AG04449 (cell line): ENCODE measurements at places on chromosomes 16 and 17.

DNA sequence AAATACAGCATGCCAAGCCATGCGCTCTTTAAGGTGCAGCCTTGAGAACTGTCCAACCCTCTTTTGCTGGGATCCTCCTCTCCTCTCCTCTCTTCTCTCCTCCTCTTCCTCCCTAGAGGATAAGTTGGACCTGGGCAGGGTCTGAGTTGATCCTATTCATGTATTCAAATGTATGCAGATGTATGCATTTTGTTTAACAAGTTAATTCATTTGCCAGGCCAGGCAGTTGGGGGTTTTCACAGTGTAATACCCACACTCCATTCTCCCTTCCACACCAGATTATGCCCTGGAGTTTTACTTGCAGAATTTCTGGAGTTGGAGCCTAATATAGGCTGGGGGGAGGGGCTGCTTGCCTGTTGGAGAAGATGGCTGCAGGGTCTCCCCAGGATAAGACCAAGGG, 226.2 kb upstream of the SDK2 start:
- no peak for DNase-seq

DNA sequence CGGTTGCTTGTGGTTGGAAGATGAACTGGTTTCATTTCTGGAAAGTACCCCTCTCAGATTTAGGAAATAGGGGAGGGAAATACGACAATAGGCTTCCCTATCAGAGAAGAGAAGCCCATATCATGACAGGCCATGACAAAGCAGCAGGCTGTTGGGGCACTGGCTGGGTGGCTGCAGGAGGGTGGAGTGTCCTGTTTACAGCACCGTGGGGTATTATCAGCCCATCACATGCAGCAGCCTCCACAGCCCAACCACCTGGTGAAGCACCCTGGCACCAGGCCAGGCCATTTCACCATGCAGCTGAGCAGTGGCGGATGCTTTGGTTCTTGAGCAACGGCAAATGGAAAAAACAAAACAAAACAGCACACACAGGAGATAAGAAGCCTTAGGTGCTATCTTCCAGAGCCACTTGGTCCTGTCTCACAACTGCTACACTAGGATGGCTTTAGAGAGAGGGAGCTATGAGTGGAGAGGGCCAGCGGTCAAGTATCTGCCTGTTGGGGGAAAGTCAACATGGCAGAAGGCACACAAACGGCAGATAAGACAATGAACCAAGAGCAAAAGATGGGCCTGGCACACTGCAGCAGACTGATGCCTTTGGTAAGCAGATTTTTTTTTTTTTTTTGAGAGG, 24.2 kb downstream of the FAM117A start:
- no peak for DNase-seq

DNA sequence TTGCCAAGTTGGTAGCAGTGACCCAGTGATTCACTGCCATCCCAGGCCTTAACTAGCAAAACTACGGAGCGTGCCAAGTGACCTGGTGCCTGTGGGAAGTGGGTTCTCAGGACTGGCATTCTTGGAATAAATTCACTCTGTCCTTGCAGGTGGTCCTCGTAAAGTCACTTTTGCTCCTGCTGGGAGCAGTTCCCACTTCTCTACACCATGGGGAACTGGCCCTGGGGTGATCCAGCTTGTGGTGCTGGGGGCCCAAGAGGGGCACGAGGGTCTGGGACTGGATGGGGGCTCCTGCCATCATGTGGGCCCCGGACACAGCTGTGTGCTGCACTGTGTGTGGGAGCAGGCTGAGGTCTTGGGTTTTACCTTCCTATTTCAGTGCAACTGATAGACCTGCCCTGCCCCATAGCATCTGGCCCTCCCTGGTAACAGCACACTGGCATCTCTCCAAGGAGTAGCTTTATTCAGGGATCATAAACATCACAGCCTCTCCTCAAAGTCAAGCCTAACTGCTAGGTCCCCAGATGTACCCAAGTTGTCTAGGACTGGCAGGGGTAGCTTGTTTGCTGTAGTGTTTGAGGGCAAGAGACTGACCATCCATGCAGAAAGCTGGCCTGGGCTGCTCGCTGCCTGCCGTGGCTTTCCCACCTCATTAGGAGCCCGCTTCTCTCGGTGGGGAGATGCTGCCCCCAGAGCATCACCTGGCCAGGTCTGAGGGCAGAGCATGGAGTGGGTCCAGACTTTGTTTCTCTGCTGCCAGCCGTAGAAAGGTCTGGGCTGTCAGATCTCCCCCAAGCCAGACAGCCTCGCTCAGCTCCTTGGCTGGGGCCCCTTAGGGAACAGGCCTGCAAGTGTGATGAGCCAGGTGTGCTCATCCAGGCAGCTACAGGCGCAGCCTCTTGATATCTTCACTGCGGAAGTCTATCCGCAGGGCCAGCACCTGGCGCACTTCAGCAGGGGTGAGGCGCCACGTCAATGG, 26.0 kb downstream of the FCSK start:
- DNase-seq, result no peak

GRCh38 chr17:57745242-57745641, at the start of gene CCDC182:
TSS of gene CCDC182 (minus strand) at chr17:57745299. CDS start at chr17:57745272, 27 bp downstream.
- no peak for DNase-seq

- no peak for DNase-seq
Observed at GRCh38 chr17:65902831-65903522, 289.0 kb downstream of the CEP112 start.

DNA sequence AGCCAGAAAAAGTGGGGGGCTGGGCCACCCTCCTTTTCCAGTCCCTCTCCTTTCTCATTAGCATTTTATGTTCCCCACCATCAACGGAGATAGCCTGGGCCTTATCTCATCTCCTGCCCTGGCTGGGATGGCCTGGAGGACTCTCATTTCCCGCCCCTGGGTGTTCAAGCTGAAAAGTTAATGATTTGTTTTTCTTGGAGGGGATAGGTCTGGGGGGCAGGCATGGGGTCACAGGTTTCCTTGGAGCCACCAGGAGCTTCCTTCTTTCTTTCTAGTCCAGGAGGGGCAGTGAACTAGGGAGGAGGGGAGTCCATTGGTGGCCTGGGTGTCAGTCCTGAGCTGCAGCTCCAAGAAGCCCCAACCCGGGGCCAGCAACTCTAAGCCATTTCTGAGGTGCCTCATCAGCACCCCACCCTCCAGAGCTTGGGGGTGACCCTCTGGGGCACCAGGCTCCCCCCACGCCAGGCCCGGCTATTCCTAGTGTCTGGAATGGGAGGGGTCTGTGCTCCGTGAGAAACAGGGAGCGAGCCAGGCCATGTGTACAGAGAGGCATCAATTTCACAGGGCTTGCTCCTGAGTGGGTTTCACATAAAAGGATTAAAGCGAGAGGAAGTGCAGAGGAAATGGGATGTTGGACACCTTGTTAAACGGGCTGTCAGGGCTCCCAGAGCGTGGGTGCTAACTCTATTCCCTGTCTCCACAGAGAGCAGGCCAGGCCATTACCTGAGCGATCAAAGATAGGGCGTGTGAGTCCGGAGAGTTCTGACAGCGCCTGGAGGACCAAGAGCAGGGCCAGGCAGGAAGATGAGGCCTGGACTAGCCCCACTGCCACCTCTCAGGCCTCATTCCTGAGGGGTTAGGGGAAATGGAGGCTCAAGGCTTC, 90.6 kb upstream of the LHX1 start:
- no peak for DNase-seq

DNA sequence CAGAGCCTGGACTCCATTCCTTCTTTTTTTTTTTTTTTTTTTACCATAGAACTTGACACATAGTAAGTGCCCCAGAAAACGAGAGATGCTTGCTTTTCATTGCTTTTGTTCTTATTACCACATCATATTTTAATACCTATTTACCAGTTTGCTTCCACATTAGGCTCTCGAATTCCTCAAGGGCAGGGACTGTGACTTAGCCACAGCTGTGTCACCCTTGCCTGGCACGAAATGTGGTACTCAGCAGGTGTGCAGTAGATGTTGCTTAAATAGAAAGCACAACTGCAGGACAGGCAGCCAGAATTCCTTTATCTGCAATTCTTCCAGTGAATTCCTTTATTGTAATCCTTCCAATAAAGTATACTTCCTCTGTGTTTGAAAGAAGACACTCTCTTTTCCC, 393.0 kb downstream of the HAPSTR1 start:
- DNase-seq, result no peak

- DNase-seq, result no peak
Observed at GRCh38 chr17:76414334-76415295, 30.2 kb downstream of the SPHK1 start.

DNA sequence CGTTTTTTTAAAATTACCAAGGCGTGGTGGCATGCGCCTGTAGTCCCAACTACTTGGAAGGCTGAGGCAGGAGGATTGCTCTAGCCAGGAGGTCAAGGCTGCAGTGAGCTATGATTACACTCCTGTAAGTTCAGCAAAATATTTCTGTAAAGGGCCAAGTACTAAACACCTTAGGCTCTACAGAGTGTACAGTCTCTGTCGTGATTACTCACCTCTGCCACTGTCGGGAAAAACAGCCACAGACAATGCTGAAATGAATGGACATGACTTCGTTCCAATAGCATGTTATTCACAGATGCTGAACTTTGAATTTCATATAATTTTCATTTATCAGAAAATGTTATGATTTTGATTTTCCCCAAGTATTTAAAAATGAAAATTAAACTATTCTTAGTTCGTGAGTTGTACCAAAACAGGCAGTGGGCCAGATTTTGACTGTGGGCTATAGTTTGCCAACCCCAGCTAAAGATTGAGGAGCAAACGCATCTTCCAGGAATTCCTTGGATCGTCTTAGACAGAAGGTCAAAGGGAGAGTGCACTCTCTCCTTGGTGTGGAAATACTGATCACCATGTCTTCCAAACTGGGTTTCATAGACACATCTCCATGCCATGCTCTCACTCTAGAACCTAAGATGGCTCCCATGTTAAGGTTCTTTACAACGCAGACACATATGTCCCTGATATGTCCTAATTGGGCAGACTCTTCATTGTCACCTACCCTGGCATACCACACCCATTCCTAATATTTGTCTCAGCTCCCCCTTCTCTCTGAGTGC, 89.5 kb downstream of the MARF1 start:
- DNase-seq, result no peak

DNA sequence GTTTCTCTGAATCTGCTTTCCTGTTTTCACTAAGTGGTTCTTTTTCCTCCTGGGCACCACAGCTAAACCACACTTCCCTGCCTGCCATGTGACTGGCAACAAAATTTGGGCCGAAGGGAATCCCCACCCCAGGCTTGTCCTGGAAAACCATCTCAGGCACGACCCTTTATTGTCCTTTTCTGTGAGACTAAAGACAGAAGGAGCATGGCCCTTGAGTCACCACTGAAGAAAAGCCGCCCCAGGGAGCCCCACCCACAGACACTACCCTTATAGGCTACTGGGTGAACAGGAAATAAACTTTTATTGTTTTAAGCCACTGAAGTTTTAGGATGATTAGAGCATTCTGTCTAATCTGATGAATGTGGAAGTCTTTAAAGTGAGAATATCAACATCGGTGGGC, 88.6 kb upstream of the BRD7 start:
- no peak for DNase-seq

DNA sequence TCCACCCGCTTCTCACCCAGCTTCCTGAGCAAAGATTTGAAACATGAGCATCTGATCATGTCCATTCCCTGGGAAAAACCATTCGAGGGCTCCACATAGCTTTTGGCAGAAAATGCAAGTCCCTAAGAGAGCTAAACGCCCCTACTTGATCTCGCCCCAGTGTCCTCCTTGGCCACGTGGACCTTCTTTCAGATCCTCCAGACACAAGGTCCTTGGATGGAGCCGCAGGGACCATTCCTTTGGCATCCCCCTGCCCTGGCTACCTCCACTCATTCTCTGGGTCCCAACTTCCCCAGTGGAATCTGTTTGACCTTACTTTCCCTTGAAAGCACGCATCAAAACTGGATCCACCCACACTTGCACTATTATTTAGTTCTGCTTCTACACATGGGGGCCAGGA, 146.5 kb downstream of the SDK2 start:
- no peak for DNase-seq

- no peak for DNase-seq
Observed at GRCh38 chr16:66776457-66776856, 24.9 kb downstream of the TERB1 start.

- no peak for DNase-seq
Observed at GRCh38 chr17:66255112-66255511, 25.9 kb upstream of the APOH start.

DNA sequence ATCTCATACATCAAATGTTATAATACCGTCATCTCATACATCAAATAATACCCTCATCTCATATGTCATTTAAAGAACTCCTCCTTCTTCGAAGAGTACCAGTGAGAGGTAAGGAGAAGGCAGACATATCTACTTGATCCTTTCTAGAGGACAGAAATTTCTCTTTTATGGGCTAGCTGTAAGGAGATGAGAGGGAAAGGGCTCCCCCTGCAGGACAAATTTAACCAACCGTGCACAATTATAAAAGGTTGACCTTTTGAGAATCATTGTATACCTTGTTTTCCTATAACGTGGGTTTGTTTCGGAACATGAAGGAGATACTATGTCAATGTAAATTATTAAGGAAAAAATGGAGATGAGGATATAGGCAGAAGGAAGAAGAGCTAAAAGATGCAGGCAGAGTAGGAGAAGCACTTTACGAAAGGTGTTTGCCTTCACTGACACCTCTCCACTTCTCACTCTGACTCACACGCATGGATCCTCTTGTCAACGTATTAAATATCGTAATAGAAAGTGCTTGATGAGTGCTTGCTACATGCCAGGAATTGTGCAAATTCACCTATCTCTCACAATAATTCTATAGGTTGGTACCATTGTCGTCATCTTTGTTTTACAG, 465.9 kb upstream of the ERCC4 start:
- no peak for DNase-seq

DNA sequence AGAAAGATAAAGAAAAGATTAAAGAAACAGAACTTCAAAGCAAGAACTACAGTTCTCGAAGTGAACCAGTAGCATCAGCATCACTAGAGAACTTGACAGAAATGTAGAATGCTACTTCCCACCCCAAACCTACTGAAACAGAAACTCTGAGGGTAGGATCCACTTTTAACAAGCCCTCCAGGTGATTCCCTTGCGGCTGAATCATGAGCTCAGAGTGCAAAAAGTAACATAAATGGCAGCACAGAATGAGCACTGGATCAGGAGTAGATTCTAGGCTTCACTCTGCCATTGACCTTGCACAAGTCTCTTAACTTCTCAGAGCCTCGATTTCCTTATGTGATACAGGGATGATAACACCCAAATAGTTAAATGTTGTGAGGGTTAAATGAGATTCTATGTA, 5.8 kb downstream of the TOM1L2 start:
- DNase-seq, result no peak

DNA sequence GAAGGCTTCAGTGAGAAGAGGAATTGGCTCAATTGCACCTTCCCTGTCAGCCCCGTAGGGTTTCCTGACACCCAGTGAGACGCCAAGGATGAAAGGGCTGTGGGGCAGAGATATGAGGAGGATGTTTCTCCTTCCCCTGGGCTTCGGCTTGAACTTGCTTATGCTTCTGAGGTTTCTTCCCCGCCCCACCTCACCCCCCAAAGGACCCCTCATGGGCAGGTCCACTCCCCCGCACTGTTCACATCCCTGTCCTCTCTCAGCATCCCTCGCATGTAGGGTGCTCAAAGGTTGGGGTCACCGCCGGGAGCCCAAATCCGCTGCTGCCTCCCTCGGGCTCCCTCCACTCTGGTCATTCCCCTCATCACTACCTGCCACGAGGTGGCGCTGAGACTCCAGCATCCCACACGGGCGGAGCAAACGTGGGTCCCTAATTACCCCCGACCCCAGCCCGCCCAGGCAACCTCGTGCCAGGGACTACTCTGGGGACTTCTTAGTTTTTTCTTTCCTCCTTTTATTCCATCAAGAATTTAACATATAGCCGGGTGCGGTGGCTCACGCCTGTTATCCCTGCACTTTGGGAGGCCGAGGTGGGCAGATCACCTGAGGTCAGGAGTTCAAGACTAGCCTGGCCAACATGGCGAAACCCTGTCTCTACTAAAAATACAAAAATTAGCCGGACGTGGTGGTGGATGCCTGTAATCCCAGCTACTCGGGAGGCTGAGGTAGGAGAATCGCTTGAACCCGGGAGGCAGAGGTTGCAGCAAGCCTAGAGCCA, 3.3 kb upstream of the TRARG1 start:
- DNase-seq, result no peak
